Activated CD4-positive, alpha-beta T cell treated with anti-CD3 and anti-CD28 coated beads, Interleukin-2, amount 50 U/mL, for 4 hours (primary cell): ENCODE measurements at places on chromosomes 12 and 14.

DNA sequence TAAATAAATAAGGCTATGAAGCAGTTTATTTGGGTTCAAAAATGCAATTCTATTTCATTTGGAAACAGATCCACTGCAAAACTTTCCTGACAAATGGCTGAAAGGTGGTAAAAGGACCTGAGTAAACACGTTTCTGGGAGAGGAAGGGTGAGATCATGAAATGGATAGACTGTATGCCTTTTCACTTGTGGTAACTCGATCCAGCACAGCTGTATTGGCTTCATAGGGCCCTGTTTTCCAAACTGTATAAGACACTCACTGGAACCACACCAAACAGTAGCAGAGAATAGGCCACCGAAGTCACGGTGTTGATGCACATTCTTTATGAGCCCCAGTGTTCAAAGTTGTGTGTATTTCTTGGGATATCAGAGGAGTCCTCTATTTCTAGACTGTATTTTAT is 325.2 kb upstream of the DIO2 start:
- no peak for DNase-seq

GRCh38 chr12:114412825-114413749 is 7.1 kb upstream of the TBX5 start:
- no peak for DNase-seq

GRCh38 chr12:66092559-66093269 is 37.8 kb downstream of the LLPH start:
- DNase-seq, result no peak

DNA sequence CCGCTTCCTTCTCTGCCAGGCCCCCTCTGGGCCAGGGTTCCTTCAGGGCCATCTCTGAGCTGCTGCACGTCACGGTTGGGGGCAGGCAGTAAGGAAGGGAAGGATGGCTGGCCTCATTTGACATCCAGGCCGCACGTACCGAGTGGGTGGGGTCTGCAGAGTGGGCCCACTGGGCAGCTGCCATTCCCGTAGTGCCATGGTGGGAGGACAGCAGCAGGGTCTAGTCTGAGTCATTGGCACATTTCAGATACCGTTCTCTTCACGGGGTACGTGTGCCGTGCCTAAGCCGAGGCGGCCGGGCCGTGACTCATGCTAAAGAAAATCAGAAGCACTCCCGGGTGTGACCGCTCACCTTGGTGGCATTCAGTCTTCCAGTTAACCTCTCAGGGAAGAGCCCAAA is 43.9 kb downstream of the IL31 start:
- no peak for DNase-seq

DNA sequence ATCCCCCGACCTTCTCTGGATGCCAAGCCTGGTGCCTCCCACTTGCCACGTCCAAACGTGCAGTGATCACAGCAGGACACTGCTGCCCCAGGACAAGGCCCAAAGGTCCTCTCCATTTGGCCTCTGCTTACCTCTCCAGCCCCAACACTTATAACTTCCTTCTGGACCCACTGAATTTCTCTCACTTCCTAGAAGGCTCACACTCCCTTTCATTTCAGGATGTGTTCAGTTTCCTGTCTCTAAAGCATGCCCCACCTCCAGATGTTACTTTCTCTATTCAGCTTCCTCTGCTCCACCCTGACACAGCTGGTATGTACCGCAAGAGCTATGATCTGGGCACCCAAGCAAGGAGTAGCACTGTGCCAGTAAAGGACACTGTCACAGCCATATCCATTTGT is 33.0 kb downstream of the CDKL1 start:
- peak; percentile 15 for DNase-seq

- DNase-seq, result no peak
These were observed 3.5 kb downstream of the CDKN1B start for GRCh38 chr12:12720672-12721161.

DNA sequence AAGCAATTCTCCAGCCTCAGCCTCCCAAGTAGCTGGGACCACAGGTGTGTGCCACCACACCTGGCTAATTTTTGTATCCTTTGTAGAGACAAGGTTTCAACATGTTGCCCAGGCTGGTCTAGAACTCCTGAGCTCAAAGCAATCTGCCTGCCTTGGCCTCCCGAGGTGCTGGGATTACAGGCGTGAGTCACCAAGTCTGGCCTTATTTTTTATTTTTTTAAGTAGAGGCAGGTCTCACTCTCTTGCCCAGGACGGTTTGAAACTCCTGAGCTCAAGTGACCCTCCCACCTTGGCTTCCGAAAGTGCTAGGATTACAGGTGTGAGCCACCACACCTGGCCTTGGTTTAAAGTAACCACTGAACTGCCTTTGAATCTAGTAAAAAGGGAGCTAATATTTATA is 56.8 kb downstream of the SPPL3 start:
- no peak for DNase-seq

- DNase-seq, result no peak
These were observed 1179.7 kb downstream of the VRK1 start for GRCh38 chr14:97976861-97977260.

DNA sequence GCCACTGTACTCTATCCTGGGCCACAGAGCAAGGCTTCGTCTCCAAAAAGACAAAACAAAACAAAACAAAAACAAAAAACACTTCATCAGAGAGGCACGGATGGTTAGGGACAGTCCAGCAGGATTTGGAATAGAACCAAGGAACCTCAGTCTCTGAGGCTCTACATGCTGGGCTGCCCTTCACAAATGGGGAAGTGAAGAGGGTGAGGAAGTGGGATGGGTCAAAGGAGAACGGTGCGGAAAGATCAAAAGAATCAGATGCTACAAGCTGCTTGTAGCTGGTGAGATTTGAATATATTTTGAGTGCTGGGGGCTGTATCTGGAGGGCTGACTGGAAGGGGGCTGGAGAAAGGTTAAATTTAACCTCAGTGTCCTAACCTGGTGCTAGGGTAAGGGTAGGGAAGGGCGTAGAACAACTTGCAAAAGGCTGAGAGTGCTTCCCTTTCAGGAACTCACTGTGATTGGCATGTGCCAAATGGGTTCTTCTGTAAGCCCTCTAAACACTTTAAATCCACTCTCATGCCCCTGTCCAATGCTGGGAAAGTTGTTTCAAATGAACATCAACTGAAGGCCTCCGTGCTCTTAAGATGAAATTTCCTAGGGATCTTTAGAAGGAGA is 4.6 kb downstream of the FOXJ2 start:
- no peak for DNase-seq

DNA sequence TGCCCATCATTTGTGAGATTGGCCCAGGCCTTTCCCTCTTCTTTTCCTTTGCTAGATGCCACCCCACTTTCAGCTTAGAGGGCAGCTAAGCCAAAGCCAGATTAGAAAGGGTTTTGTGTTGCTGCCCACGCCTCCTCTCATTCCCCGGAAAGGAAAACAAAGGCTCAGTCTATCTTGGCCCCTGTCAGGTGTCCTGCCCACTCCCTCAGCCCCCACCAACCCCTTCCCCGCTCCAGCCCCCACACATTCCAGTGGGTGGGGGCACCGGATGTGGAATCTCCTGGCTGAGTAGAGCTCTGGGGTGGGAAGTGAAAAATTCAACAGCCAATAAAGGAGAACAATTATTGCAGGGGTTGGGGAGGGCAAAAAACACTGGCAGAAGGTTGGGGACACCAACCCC is 2.2 kb downstream of the BLOC1S1 start:
- DNase-seq, result no peak

DNA sequence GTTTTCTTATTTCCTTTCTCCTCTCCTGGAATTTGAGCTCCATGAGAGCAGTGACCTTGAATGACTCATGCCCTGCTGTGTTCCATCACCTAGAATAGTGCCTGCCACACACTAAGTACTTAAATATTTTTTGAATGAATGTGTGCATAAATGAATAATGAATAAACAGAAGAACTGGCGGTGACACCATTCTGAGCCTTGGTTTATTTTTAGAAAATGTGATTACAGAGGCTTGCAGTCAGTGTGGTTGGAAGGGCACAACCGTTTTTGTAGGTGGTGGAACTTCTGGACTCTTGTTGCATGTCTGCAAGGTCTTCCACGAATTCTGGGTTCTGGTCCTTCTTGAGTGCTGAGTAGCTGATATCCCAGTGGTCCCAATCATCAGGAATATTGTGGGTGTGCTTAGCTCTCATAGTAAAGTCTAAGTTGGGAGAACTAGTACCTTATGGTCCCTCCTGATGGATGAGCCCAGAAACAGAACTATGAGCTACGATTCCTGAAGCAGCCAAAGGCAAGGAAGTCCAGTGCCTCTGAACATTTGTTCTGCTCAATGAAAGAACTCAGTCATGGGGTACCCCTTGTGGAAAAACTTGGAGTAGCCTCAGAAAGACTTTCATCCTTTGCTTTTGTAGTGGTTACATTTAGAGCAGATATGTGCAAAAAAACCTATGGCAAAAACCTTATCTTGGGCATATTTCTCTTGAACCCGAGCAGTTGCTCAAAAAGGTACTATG is 28.8 kb upstream of the BHLHE41 start:
- no peak for DNase-seq

- peak; percentile 83 for DNase-seq
These were observed at the start of gene SLC16A7 for GRCh38 chr12:59595883-59596540. SLC16A7 (plus strand) TSS chr12:59596029; CDS start chr12:59704802, 108,773 bp downstream.

DNA sequence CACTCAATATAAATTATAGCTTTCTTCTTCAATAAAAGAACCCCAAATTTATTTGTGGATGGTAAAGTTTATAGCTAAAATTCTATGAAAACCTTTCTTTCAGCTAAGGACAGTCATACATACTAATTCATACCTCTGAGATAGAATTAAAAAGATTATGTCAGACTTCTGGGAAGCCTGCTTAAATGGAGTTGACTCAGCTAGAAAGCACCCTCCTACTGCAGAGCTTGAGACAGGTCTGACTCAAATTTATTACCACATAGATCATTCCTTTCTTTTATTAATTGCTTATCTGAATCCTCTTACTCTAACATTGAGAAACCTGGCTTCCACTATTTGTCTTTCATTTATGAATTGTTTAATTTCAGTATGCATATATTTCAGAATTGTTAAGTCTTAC is 1007.0 kb upstream of the LRFN5 start:
- no peak for DNase-seq

DNA sequence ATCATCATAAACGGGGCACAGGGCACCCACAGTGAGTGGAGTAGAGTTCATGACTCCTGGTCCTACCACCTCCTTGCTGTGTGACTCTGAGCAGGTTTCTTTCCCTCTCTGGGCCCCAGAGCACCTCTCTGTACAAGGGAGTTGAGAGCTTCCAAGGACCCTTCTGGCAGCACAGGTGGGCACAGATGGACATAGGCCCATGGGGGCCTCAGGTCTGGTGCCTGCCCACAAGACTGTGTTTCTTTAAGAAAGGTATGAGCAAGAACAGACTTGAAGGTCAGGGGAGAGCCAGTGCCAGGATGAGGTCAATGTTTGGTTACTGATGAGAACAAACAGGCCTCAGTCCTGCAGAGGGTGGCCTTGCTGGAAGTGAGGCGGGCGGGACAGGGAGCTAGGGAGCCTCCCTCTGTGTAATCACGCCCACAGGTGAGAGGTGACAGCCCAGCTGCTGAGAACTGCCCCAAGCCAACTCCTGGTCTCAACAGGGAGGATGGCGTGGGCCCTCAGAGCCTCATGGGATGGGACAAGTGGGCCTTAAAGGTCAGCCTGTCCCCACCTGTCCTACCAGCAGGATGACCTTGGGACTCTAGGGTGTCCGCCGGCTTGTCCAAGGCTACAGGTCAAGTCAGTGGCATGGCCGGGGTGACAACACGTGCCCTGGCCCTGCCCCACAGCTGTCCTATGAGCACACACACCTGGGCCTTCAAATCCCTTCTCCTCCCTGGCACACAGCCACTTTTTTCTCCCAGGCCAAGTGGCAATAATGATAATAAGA is 49.1 kb downstream of the CCDC85C start:
- DNase-seq, result no peak

- no peak for DNase-seq
These were observed 9.2 kb downstream of the HEBP1 start for GRCh38 chr12:12990700-12991468.

- DNase-seq, result no peak
These were observed 178.1 kb downstream of the CRADD start for GRCh38 chr12:93855261-93855660.

DNA sequence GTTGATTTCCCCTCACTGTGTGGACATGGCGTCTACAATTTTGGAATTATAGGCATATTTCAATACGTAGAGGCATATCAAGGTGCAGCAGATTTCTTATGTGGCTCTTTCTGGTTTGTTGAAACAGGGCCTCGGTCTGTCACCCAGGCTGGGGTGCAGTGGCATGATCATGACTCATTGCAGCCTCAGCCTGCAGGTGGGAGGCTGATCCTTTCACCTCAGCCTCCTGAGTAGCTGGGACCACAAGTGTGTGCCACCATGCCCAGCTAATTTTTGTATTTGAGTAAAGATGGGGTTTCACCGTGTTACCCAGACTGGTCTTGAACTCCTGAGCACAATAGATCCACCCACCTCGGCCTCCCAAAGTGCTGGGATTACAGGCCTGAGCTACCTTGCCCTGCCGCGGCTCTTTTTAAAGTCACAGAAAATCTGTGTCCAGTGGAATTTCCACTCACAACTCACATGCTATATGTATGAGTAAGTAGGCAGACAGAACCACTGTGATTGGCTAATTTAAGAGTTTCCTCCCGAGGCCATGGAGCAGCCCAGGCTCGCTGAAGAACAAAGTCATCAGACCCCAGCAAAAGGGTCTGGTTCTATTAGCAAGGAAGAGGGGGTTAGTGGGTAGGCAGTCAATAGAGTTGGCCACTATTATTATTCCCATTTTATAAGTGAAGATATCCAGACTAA is 9.1 kb downstream of the GNG2 start:
- DNase-seq, result peak; percentile 56

- DNase-seq, result no peak
These were observed 155.6 kb downstream of the CAND1 start for GRCh38 chr12:67424784-67425183.

DNA sequence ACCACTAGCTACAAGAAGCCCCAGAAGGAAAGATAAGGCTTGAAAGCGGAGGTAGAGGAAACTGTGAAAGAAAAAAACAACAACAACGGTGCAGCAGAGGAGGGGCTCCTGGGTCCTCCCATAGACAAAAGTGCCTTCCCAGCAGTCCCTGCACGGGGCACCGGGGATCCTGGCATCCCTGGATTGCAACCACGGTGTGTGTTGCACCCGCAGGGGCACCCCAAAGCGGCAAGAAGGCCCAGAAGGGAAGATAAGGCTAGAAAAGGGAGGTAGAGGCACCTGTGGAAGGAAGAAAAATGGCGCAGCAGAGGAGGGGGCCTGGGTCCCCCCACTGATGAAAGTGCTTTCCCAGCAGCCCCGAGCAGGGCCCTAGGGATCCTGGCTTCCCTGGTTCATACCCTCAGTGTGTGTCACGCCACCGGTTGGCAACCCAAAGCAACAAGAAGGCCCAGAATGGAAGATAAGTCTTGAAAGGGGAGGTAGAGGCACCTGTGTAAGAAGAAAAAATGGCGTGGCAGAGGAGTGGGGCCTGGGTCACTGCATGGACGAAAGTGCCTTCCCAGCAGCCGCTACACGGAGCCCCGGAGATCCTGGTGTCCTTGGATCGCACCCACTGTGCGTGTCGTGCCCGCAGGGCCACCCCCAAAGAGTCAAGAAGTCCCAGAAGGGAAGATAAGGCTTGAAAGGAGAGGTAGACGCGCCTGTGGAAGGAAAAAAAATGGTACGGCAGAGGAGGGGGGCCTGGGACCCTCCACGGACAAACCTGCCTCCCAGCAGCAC is 281.0 kb downstream of the ALG10 start:
- no peak for DNase-seq

GRCh38 chr12:116802018-116802417 is 63.9 kb downstream of the RNFT2 start:
- no peak for DNase-seq
